ENCODE measurements at places on chromosomes 3 and 15. TPM values are rescaled to one million over a fixed set of nuclear protein-coding genes. Genes with fewer than 3 reads are reported as not detected.

The ASB14 gene
- total RNA-seq: not detected

The ADGRG7 gene
- total RNA-seq: not detected

The PPP1R14D gene
- total RNA-seq: not detected

The HTR3D gene
- total RNA-seq: not detected

The SERPINI2 gene
- 167 TPM for total RNA-seq

The FAM81A gene
- under 0.01 TPM for total RNA-seq

The MDFIC2 gene
- total RNA-seq: not detected

The ACTRT3 gene
- total RNA-seq: 0.52 TPM

The IQCF5 gene
- total RNA-seq: not detected

The GXYLT2 gene
- 5.2 TPM for total RNA-seq

The GOLGA6L7 gene
- total RNA-seq: not detected

The CCR4 gene
- total RNA-seq: not detected

The TNNC1 gene
- total RNA-seq: 10.4 TPM

The ZNF501 gene
- total RNA-seq: 3.1 TPM

The ZPLD1 gene
- total RNA-seq: not detected

The FRMD5 gene
- total RNA-seq: not detected

The GOLGA6L4 gene
- total RNA-seq: 5.4 TPM

All from body of pancreas (tissue), 4 donors.